ENCODE measurements at places on chromosomes 3 and 15. TPM values are rescaled to one million over a fixed set of nuclear protein-coding genes. Genes with fewer than 3 reads are reported as not detected.

The DCLK3 gene
- not detected for total RNA-seq

The PYGO1 gene
- total RNA-seq, result 0.02 TPM

The MITF gene
- 0.32 TPM for total RNA-seq

The MEX3B gene
- total RNA-seq, result 0.31 TPM
